ENCODE measurements at places on chromosomes 16 and 17.
A peak's percentile ranks its signal among the peaks of the same experiment; 100 is the strongest.

GRCh38 chr16:50466170-50466569, 82.0 kb upstream of the NKD1 start:
- no peak for ATAC-seq

GRCh38 chr16:87464691-87465300, 28.0 kb downstream of the ZCCHC14 start:
- ATAC-seq, result peak; percentile 88

GRCh38 chr17:17770632-17771044, 66.1 kb downstream of the SREBF1 start:
- ATAC-seq, result no peak

DNA sequence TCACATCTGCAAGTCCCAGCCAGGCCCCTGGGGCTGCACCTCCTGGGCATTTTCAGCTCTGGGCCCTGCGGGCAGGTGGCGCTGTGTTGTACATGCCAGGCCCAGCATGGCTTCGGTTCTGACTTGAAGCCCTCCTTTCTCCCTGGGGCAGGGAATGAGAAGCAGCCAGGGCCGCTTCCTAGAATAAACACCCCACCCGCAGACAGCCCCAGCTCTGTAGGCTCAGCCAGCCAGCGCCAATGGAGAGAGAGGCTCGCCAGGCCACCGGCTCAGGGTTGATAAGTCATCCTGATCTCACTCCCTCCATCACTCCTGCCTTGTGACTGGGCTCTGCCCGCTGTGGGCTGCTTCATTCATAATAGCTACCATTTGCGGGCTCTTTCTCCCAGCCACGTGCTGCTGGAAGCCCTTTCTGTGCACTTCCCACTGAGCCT, 6.0 kb upstream of the GLIS2 start:
- ATAC-seq, result peak; percentile 51

DNA sequence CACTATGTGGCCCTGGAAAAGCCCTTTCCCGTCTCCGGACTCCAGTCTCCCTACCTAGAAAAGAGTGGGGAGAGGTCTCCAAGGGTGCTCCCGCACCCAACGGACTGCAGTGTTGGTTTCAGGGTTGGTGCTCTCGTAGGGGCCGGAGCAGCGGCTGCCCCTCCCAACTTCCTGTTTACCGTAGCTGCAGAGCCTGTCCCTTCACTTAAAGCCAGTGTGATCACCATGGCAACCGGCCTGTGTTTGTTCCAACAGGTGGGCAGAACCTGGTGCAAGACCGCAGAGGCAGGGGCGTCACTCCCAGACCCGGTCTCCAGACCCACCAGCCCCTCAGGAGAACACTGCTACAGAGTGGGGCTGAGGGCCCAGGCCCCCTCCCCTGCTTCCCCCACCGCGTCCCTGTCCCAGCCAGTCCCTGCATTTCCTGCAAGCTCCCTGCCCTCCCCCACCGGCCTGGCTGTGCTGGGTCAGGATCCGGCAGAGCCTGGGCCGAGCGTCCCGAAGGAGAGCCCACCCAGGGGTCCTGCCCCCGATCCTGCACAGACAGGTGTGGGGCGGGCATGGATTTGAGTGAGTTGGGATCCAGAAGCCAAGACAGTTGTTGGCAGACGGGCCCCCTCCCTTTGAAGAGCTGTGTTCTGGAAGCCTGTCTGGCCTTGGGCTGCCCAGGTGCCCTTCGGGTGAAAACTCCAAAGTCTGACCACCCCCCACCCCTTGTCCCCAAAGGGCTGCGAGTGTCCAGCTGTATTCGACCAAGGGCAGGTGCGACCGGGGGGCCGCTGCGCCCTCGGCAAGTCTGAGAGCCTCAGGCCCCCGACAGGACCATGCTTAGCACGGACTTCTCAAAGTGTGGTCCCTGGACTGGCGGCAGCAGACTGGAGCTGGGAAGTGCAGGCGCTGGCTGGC, 1.5 kb upstream of the BAIAP3 start:
- peak; percentile 79 for ATAC-seq

- ATAC-seq, result no peak
These were observed 137.2 kb downstream of the C16orf78 start for GRCh38 chr16:49510654-49511305.

- ATAC-seq, result peak; percentile 63
These were observed 43.8 kb upstream of the TOB1 start for GRCh38 chr17:50909765-50910605.

GRCh38 chr17:41870627-41871026, 5.4 kb upstream of the KLHL11 start:
- no peak for ATAC-seq

- ATAC-seq, result no peak
These were observed 9.6 kb upstream of the WIPF2 start for GRCh38 chr17:40209404-40210093.

GRCh38 chr17:11334493-11334892, 93.5 kb downstream of the SHISA6 start:
- ATAC-seq, result no peak

DNA sequence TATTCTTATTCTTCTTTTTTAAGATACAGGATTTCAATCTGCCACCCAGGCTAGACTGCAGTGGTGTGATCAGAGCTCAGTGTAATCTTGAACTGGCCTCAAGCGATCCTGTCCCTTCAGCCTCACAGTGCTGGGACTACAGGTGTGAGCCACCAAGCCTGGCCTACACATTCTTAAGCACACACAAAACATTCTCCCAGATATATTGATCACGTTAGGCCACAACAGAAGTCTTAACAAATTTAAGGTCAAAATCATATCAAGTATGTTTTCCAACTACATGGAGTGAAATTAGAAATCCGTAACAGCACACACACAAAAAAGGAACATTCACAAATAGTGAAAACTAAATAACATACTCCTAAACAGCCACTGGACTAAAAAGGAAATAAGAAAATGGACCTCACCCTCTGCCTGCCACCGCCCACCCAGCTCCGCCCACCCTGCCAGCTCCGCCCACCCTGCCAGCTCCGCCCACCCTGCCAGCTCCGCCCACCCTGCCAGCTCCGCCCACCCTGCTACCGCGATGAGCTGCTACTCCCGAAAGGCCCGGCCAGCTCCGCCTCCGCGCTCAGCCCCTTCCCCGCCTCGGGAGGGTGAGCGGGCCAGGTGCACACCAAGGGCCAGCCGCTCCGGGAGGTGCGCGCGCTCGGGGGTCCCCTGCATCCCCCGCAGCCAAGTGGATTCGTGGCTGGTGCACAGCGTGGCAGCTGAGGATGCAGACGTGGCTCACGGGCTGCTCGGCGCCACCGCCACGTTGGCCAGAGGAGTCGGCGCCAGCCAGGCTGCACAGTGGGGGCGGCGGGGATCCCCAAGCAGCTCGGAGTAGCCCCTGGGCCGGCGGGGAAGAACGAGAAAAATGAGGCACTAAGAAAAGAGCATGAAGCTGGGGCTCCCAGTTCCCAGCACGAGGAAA, 41.2 kb downstream of the C16orf87 start:
- peak; percentile 97 for ATAC-seq
